Pancreas (tissue), 10 donors: ENCODE measurements at places on chromosomes 1 and 21. TPM values are rescaled to one million over a fixed set of nuclear protein-coding genes. Genes with fewer than 3 reads are reported as not detected.

GRCh38 chr1:161791904-161792655, 26.0 kb downstream of the ATF6 start:
- DNase-seq: no peak

GRCh38 chr1:221724931-221725605, 16.8 kb downstream of the DUSP10 start:
- DNase-seq: no peak

- no peak for DNase-seq
Measured at GRCh38 chr1:232260861-232261260, 369.1 kb downstream of the SIPA1L2 start.

AMY2A gene
- polyA plus RNA-seq: 1,297 TPM

DNASE2B gene
- 0.15 TPM for polyA plus RNA-seq

CELA2A gene
- 2,295 TPM for polyA plus RNA-seq

MIER1 gene
- polyA plus RNA-seq: 9.5 TPM
